Retina (tissue), 1 donor: ENCODE measurements at places on chromosomes 3 and 15.

DNA sequence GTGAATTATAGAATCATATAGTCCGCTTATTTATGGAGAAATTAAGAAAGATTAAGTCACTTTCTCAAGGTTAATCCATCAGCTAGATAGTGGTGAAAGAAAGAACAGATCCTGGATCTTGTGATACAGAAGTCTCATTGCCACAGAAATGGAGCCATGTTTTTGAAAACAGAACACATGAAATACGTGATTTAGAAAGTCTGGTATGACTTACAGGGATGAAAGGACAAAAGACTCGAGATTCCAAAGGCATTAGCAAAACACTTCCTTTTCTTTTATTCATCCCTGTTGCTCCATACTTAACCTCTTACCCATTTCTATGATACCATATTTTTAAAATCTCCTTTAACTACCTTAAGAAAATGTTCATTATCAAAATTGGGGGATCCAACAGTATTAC lies 40.0 kb upstream of the TEX9 start:
- no peak for DNase-seq

- peak; percentile 48 for DNase-seq
These were observed 27.9 kb upstream of the SFMBT1 start for GRCh38 chr3:53073553-53074365.

DNA sequence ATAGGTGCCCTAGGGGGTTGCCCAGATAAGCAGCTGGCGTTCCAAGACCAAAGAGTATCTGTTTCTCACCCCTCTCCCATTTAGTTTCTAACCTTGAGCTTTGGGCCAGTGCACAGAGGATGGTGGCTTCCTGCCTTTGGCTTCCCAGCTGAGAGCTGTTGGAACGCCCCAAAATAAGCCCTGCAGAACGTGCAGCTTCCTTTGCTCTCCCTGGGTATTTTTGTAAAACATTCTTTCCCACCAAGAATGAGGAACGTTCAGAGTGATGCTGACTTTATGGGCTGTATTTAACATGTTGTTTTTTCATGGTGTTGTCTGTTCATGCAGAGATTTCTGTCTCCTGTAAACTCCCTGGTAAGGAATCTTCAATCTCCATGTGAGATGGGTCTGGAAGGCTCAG lies 63.8 kb downstream of the LPP start:
- DNase-seq: no peak

DNA sequence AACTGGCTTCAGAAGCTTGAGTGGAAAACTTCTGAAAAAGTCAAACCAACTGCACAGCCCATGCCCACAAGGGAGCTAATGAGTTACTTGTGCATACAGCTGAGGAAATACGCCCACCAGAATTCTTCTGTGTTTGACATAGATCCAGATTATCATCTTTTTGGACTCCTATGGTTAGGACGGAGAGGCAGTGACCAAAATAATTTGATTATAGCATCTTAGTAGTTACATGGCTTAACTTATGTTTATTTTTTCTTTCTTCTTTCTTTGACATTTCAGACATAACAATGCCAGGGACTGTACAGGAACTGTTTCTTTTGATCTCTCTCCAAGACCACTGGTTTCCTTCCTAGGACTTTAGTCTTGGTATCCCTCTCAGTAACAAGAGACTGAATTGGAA lies 246.1 kb upstream of the RASGRP1 start:
- no peak for DNase-seq

DNA sequence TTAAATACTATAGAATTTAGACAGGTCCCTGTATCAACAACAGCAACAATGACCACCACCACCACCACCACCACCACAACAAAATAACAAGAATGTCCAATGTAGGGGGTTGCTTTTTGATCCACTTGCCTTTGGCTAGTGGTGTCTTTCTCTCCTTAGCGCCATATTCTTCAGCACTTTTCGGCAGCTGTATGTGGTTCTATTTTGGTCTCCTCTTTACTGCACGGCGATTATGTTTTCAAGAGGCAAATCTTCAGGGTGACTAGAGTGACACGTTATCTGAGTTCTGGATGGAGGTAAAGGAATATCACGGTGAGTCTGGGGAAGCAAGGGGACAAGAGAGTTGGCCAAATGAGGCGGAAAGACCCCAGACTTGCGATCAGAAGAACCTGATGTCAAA lies 56.1 kb downstream of the ST6GAL1 start:
- DNase-seq: no peak

DNA sequence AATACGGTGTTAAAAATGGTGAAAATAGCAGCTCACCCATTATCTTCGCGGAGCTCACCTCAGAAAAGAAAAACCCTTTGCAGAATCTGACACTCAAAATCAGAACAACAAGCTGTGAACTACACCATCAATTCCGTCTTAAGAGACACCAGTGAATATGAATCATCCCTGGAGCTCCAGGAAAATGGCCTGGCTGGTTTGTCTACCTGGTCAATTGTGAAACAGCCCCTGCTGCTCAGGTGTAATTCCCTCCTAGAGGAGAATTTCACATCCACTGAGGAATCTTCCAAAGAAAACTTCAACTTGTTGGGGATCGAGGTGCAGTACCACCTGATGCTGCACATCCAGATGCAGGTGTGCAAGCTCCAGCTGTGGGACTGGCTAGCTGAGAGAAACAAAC lies 3.0 kb upstream of the XRN1 start:
- no peak for DNase-seq

GRCh38 chr3:157115069-157116006 lies 44.6 kb downstream of the CCNL1 start:
- DNase-seq: no peak

DNA sequence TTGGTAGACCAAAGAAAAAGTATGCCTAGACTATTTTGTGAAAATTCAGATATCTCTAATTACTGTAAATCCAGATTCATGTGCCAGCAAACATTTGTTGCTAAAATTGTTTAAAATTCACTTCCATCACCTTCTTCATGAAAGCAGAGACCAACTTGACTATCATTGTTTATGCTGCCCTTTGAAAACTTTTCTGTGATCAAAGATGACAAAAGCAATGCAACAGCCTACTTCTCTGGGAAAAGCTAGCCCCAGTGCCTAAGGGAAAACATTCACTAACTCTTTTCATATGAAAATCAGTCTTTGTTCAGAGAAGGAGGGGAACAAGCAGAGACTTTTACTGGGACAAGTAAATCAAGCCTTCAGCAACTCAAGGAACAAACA lies 178.0 kb upstream of the P2RY1 start:
- DNase-seq: no peak

DNA sequence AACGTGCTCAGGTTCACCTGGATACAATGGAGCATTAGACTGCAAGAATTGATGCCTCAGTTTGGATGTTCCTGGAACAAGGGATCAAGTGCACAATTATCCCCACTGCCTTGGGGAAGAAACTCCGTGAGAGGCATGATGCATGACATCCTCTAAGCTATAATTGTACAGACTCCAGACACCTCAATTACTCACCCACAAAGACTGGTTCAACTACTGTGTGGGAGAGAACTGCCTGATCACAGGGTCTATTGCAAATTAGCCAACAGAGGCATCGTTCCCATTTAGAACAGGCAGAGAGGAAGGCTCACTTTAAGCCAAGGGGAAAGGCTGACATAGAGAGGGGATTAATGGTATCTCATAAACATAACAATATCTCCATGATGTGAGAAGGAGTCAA lies 43.5 kb downstream of the ARRDC4 start:
- DNase-seq: no peak

DNA sequence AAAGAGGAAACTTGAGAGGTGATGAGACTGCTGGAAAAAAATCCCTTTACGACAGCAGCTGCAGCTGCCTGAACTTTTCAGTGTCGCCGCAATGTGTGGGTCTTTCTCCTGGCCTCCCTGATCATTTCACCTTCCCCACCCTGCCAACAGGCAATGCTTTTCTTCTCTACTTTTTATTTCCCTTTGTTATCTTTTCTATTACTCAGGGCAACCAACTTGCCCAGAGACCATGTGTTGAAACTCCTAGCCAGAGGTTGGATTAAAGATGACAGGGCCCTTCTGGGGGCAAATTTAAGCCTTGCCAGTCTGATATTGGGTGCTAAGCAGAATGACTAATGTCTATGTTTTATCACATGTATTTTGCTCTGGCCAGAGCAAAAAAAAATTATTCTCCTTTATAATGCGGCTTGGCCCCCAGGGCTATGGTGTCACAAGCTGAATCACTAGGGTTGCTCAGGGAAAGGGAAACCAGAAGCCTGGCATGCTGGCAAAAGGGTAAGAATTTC lies 51.5 kb upstream of the CFAP20DC start:
- no peak for DNase-seq
